ENCODE measurements at places on chromosomes 5 and 9. TPM values are rescaled to one million over a fixed set of nuclear protein-coding genes. Genes with fewer than 3 reads are reported as not detected.

Gene GADD45G
- 0.46 TPM for polyA plus RNA-seq

Gene GABRA6
- polyA plus RNA-seq = not detected

Gene IL5
- polyA plus RNA-seq = not detected

Gene PCDHA9
- polyA plus RNA-seq = 0.03 TPM

DNA sequence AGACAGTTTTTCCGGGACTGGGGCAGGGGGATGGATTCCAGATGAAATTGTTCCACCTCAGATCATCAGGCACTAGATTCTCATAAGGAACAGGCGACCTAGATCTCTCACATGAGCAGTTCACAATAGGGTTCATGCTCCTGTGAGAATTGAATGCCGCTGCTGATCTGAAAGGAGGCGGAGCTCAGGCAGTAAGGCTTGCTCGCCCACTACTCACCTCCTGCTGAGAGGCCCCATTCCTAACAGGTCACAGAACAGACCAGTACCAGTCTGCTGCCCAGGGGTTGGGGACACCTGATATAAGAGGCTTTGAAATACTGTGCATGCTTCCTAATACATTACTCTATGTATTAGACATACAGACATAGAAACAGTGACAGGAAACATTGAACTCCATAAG, 41.1 kb downstream of the PTPRD start:
- no peak for DNase-seq

DNA sequence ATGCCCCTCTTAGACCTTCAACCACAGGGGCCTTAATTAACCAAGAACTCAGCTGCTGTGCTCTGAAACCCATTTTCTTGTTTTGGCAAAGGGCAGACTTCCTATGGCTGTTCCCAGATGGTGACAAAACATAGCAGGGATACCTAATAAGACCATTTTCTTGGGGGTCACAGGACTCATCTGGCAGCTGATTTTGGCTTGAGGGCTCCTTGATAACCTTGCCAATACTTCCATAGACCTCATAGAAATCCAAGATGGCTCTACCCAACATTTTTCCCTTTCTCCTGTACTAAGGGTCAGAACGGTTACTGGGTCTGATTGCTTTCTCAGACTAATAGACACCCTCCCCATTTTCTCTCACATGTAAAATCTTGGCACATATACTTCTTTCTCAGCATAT, 757.7 kb upstream of the SEMA6A start:
- no peak for DNase-seq

- no peak for DNase-seq
These were observed 12.1 kb upstream of the TNFAIP8 start for GRCh38 chr5:119343766-119344165.

DNA sequence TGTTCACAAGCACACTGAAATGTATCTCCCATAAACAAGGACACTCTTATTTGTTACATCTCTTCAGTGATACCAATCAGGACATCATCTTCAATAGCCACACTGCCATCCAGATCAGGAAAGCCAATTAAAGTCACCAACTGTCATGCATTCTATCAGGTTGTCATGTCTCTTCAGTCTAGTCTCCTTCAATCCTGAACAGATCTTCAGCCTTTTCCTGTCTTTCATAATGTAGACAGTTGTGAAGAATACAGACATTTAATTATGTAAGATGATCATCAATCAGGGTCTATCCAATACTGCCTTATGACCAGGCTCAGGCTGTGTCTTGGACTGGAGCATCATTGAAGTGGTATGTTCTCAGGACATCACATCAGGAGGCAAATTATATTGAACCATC, 419.8 kb upstream of the SMC2 start:
- no peak for DNase-seq

GRCh38 chr9:81372628-81373191, 316.6 kb downstream of the TLE1 start:
- DNase-seq = no peak

GRCh38 chr5:75355236-75355635, 18.2 kb downstream of the HMGCR start:
- DNase-seq = no peak

DNA sequence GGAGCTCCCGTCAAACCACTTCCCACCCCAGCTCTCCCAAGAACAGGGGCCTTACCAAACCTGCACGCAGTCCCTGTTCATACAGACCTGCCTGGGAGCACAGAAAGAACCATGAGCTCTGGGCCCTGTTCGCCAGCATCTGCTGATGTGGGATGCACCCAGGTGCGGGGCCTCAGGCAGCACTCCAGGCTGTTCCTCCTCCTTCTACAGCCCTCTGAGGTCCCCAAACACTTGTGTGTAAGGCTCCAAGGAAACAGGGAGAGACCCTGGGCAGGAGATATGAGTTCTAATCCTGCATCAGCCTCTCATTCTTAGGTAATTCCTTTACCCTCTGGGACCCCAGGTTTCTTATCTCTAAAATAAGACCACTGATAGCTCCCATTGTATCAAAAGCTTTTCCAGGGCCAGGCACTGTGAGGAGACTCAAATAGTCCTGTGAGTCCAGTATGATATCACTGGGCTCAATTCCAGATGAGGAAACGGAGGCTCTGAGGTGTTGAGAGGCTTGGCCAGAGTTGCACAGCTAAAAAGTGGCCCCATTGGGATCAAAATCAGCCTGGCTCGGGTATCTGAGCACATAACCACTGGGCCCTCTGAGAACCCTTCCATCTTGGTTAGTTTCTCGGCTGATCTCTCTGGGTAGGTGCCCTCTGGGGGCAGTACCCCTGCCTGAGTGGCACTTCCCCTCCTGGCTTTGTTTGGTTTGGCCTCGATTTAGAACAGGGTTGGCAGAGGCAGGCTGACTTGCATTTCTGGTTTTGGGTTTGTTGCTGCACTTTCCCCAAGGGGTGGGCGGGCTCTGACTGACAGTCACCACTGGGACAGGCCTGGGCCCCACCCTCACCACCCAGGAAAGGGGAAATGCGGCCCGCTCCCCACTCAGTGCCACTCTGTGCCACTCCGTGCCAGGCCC, 116.8 kb downstream of the RGS3 start:
- peak; percentile 70 for DNase-seq

DNA sequence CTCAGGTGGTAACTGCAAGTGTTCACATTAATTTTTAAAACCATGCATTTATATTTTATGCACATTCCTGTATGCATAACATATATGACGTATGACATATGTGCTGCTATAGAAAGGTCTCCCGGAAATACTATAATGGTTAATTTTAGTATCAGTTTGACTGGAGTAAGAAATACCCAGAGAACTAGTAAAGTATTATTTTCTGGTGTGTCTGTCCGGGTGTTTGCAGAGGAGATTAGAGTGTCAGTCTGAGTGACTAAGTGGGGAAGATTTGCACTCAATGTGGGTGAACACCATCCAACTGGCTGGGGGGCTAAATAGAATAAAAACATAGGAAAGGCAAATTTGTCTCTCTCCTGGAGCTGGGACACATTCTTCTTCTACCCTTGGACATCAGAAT, 26.9 kb downstream of the UIMC1 start:
- DNase-seq = no peak
